ENCODE measurements at places on chromosomes 3 and 15. TPM values are rescaled to one million over a fixed set of nuclear protein-coding genes. Genes with fewer than 3 reads are reported as not detected.

GRCh38 chr3:189488241-189488767, 142.9 kb upstream of the TP63 start:
- H3K36me3 ChIP-seq = no peaks in the 10 kb centered on the region
- H3K27ac ChIP-seq = no peak overlapping the region
- H3K4me1 ChIP-seq = no peaks in the 10 kb centered on the region
- DNase-seq = no peak

- H3K36me3 ChIP-seq = no peaks in the 10 kb centered on the region
- no peak overlapping the region for H3K4me3 ChIP-seq
- H3K27me3 ChIP-seq = peaks cover 12% of the 10 kb centered on the region
- DNase-seq = no peak
- no peaks in the 10 kb centered on the region for H3K4me1 ChIP-seq
Observed at GRCh38 chr3:45178183-45179023, 32.2 kb upstream of the CDCP1 start.

- H3K27me3 ChIP-seq = no peaks in the 10 kb centered on the region
- H3K4me1 ChIP-seq = no peaks in the 10 kb centered on the region
- H3K36me3 ChIP-seq = no peaks in the 10 kb centered on the region
- DNase-seq = no peak
- no peak overlapping the region for H3K27ac ChIP-seq
Observed at GRCh38 chr15:39890621-39891020, 29.4 kb downstream of the GPR176 start.

DNA sequence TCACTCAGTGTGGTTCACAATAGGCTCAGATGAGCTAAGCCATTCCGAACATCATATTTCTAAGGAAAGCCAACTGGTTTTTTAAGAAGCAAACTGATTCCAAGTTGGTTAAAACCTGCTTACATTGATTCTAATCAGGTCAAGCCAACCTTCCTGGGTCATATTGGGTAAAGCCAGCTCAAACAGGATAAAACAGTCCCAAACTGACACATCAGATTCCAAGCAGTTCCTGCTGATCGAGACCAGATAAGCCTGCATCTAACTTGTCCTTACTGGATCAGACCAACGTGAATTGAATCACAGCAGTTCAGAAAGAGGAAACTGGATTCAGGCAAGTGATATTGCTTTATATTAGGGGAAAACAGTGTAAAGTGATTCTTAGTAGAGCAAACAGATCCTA, 18.6 kb upstream of the THSD4 start:
- no peak overlapping the region for H3K27ac ChIP-seq
- H3K36me3 ChIP-seq = no peaks in the 10 kb centered on the region
- peaks cover 13% of the 10 kb centered on the region for H3K27me3 ChIP-seq
- H3K4me3 ChIP-seq = no peak overlapping the region
- no peak for DNase-seq

DNA sequence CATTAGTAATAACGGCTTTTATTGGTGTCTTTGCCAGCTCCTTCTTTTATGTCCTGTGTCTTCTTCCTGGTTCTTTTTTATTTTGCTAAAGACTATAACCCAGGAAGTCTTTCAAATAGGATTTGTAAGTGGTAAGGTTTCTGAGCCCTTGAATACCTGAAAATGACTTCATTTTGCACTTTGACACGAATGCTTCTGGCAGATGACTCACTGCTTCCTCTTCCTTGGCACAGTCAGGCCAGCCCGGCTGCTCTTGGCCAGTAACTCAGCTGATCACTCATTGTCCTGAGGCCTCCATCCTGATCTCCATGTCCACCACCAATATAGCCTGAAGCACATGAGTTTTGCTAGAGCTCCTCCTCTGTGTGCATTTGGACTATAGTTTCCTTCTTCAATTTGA, 48.7 kb upstream of the NR2E3 start:
- DNase-seq = no peak
- peaks cover 20% of the 10 kb centered on the region for H3K36me3 ChIP-seq
- H3K4me1 ChIP-seq = no peaks in the 10 kb centered on the region
- peaks cover 7% of the 10 kb centered on the region for H3K27me3 ChIP-seq

DNA sequence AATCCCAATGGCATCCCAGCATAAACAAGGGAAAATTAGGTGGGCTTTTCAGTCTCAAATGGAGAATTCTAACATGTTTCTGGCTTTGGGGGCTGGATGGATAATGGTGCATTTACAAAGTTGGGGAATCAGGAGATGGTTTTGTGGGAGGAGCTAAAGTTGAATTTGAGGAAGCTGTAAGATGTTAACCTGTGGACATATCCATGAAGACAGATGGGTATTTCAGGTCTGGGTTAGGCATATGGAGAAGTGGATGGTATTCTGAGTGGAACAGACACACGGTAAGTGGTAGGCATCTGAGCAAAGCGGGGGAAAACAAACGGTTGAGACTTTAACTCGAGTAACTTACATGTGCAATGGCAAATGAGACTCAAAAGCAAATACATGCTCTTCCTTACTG, 1.7 kb upstream of the LMLN start:
- peak overlapping the region; percentile 92 for H3K27ac ChIP-seq
- DNase-seq = no peak
- H3K4me3 ChIP-seq = peak overlapping the region; percentile 36
- H3K4me1 ChIP-seq = peaks cover 26% of the 10 kb centered on the region
- H3K27me3 ChIP-seq = no peaks in the 10 kb centered on the region

DNA sequence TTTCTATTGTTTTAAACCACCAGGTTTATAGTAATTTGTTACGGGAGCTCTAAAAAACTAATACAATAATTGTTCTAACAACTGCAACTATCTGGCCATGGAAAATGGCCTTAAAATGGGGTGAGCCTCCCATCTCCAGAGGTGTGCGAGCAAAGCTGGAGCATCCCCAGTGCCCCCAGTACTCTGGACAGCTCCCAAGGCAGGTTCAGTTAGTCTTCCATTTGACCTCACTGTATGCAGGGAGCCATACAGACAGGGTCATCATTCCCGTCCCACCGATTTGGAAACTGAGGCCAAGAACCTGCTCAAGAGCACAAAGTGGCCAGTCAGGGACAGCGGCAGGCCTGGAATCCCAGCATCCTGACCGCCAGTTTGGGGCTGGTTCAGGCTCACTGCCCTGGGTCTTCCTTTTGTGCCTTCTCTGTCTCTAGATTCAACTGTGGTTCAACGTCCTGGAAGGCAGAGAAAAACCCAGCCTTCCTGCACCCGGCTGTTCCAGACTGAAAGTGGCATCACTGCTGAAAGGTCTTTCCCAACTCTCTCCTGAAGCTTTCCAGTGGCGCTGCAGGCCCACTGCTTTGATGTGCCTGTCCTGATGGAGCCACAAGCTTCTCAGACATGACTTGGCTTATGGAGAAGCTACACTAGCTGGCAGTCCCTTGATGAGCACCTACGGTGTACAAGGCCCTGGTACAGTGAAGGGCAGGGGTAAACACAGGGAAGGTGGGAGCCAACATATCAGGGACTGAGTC, 76.6 kb upstream of the LINGO1 start:
- no peaks in the 10 kb centered on the region for H3K36me3 ChIP-seq
- H3K4me3 ChIP-seq = no peak overlapping the region
- DNase-seq = no peak
- H3K27ac ChIP-seq = no peak overlapping the region

GRCh38 chr15:78201281-78202190, 32.8 kb downstream of the ACSBG1 start:
- peak overlapping the region; percentile 36 for H3K27ac ChIP-seq
- no peak overlapping the region for H3K4me3 ChIP-seq
- H3K27me3 ChIP-seq = no peaks in the 10 kb centered on the region
- H3K36me3 ChIP-seq = no peaks in the 10 kb centered on the region

- no peaks in the 10 kb centered on the region for H3K27me3 ChIP-seq
- no peak overlapping the region for H3K27ac ChIP-seq
- no peaks in the 10 kb centered on the region for H3K4me1 ChIP-seq
- H3K36me3 ChIP-seq = no peaks in the 10 kb centered on the region
Observed at GRCh38 chr15:96237002-96237401, 93.5 kb upstream of the NR2F2 start.

GRCh38 chr3:136928240-136928639, 29.5 kb upstream of the IL20RB start:
- H3K36me3 ChIP-seq = peaks cover 14% of the 10 kb centered on the region
- H3K4me3 ChIP-seq = no peak overlapping the region
- no peak for DNase-seq
- peaks cover 30% of the 10 kb centered on the region for H3K4me1 ChIP-seq
- no peaks in the 10 kb centered on the region for H3K27me3 ChIP-seq

GRCh38 chr3:20837676-20838302, 651.8 kb upstream of the SGO1 start:
- DNase-seq = no peak
- H3K36me3 ChIP-seq = peaks cover 18% of the 10 kb centered on the region
- no peaks in the 10 kb centered on the region for H3K27me3 ChIP-seq

The ADGRG7 gene
- total RNA-seq = not detected

The CIB2 gene
- total RNA-seq = 1.6 TPM

The RAP2B gene
- total RNA-seq = 24.8 TPM

The KCNMB3 gene
- total RNA-seq = 2.4 TPM

The CCR1 gene
- total RNA-seq = 0.55 TPM

The WDR93 gene
- not detected for total RNA-seq

All from naive thymus-derived CD8-positive, alpha-beta T cell (primary cell).